ENCODE measurements at places on chromosomes 6 and 20. TPM values are rescaled to one million over a fixed set of nuclear protein-coding genes. Genes with fewer than 3 reads are reported as not detected.

ELOVL5 gene
- total RNA-seq, result 12.4 TPM

SLC17A4 gene
- not detected for total RNA-seq

RFX6 gene
- not detected for total RNA-seq

SYNDIG1 gene
- 0.33 TPM for total RNA-seq

SPTLC3 gene
- 28.7 TPM for total RNA-seq

MYCT1 gene
- total RNA-seq, result not detected

SMLR1 gene
- total RNA-seq, result not detected

- peak; percentile 45 for DNase-seq
Measured at GRCh38 chr20:21512634-21513180, 1.2 kb downstream of the NKX2-2 start.

DNA sequence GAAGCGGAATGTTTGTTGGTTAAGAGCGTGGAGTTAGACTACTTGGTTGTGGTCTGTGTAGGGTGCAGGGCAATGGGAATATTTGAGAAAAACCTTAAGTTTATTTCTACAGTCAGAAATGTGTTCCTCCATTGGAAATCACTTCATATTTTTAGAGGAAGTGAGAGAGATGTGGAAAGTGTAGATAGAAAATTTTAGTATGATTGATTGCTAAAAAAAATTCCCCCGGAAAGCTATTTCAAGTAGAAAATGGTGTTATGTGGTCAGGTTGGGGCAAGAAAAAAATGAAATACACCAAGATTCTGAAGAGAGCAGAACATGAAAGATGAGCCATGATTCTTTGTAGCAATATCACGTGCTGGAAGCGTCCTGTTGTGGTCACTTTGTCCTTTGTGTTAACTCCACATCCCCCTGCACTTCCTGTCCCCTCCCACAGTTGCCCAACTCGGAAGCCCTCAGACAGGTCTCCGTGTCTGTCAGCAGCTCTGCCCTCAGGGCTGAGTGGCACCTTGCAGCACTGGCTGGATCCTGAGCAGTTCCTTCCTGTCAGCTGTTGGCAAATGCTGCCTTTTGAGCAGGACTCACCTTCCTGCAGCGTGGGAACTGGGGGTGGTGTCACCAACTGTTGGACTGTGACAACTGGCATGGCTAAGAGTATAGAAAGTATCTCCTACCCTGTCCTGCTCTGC lies 137.5 kb upstream of the SLC24A3 start:
- no peak for DNase-seq

GRCh38 chr6:22556266-22556665 lies 13.1 kb upstream of the HDGFL1 start:
- DNase-seq, result no peak

DNA sequence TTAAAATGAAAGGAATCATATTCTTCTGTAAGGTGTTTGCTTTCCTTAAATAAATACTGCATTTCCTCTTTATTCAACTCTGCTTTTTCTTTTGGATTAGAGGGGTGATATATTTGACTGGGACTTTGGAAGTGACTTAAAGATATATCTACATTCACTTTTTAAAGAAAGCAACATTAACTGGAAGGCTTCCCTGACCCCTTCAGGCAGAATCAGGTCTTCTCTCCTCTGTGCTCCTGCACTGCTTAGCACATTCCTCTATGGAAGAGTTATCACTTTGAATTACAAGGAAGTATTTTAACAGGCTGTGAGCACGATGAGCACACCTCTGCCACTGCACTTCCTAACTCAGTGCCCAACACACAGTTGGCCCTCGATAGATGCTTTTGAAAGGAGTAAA lies 59.2 kb upstream of the POU3F2 start:
- DNase-seq, result no peak

- no peak for DNase-seq
Measured at GRCh38 chr6:71209626-71210025, 79.0 kb upstream of the OGFRL1 start.

DNA sequence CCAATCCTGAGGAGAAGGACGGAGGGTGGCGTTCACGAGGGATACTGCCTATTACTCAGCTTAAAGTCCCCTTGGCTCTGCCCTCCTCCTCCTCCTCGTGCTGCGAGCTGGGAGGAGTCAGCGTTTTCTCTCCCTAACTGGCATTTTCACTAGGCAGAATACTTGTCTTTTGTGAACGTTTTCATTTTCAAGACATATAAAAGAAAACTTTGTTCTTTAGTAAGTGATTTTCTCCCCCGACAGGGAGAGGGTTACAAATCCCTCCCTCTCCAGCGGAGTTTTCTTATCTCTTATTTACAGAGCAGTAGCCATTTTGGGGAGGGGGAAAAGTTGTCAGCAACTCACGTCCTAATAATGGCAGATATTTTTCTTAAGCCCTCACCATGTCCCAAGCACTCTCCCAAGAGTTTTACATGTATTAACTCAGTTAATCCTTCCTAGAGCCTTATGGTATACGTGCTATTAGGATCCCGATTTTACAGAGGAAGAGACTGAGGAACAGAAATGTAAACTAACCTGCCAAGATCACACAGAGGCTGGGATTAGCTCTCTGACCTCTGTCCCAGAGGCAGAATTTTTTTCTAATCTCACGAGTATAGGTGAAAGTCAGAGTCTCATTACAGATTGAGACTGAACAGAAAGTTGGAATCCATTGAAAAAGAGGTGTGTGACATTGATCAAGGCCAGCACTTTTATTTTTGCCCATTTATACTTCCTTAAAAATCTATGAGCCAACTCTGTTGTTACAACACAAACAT lies 30.0 kb upstream of the ZNF217 start:
- DNase-seq, result peak; percentile 84

GRCh38 chr6:149939356-149939648 lies 2.5 kb upstream of the ULBP2 start:
- no peak for DNase-seq

GRCh38 chr6:81625216-81625615 lies 127.3 kb downstream of the TENT5A start:
- DNase-seq, result no peak

- DNase-seq, result peak; percentile 31
Measured at GRCh38 chr6:40796260-40797221, 209.4 kb upstream of the LRFN2 start.

DNA sequence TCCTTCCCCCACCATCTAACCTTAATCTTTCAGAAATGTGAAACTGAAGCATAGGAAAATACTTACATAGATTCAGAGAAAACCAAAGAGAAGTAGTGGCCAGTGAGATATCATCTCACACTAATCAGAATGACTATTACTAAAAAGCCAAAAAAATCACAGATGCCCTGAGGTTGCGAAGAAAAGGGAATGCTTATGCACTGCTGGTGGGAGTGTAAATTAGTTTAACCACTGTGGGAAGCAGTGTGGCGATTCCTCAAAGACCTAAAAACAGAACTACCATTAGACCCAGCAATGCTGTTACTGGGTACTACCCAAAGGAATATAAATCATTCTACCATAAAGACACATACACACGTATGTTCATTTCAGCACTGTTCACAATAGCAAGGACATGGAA lies 9.2 kb upstream of the PREX1 start:
- DNase-seq, result no peak

DNA sequence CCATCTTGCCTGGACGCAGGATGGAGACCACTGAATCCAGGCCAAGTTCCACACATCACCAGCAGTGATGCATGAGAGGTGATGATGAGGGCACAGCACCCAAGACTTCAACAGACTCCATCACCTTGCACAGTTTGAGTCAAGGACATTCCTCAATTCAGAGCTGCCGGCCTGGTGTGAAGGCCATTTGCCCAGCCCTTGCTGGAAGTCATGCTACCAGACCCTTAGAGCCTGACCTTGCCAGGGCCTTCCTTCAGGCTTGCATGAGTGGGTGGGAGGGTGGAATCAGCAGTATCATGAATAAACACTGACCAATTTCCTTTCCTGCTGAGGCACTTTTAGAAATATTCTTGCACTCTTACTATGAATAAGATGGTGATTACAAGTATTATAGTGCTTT lies 130.2 kb upstream of the SSTR4 start:
- peak; percentile 16 for DNase-seq

- no peak for DNase-seq
Measured at GRCh38 chr6:42367353-42368011, 84.2 kb downstream of the TRERF1 start.

DNA sequence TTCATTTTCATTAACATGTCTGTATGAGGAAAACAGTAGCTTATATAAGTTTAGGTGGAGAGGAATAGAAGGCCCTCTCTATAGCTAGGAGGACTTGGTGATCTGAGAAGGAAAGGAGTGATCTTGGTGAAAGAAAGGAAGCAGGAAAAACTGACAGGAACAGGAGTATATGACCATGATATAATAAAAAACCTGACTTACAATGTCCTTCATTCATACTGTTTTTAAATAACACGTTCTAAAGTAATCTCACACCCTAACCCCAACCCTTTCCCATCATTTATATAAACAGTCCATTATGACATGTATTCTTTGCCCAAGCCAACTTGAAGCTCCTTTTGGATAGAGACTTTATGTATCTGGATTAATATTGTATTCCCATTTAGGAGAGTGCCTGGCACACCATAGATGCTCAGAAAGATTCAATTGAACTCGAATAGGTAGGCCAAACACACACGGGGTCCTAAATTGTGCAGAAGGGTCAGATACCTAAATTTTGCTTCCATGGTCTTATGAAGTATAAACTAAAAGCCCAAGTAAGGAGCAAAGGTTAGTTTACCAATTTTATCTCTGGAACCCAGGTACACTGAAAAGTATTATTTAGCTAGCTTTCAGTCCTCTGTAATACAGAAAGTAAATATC lies 75.9 kb downstream of the OR2B2 start:
- no peak for DNase-seq

DNA sequence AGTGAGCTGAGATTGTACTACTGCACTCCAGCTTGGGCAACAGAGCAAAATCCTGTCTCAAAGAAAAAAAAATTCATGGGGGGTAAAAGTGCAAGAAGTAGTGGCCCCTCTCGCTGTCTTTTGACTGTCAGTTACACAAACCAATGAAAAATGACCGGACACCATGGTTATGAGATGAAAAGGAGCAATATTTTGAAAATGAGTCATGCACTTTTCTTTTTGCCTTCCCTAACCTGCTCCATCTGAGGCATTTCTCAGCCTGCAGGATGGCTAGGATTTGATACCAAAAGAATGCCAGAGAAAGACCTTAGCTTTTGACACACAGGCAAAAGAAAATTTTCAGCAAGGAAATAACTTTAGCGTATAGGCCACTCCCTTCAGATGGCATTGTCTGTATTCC lies 181.7 kb upstream of the ARID1B start:
- DNase-seq, result no peak

- no peak for DNase-seq
Measured at GRCh38 chr6:51553246-51554015, 534.0 kb downstream of the PKHD1 start.

DNA sequence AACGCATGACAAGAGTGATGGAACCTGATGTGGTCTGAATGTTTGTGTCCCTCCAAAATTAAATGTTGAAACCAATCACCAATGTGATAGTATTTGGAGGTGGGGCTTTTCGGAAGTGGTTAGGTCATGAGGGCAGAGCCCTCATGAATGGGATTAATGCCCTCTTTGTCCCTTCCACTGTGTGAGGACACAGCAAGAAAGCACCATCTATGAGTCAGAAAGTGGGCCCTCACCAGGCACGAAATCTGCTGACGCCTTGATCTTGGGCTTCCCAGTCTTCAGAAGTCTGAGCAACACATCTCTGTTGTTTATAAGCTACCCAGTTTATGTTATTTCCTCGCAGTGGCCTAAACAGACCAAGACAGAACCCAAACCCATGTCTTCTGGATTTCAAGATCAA lies 244.0 kb upstream of the JAG1 start:
- no peak for DNase-seq

GRCh38 chr6:2528156-2528555 lies 222.6 kb downstream of the MYLK4 start:
- DNase-seq, result no peak

- no peak for DNase-seq
Measured at GRCh38 chr6:90241229-90241880, 55.3 kb downstream of the BACH2 start.

DNA sequence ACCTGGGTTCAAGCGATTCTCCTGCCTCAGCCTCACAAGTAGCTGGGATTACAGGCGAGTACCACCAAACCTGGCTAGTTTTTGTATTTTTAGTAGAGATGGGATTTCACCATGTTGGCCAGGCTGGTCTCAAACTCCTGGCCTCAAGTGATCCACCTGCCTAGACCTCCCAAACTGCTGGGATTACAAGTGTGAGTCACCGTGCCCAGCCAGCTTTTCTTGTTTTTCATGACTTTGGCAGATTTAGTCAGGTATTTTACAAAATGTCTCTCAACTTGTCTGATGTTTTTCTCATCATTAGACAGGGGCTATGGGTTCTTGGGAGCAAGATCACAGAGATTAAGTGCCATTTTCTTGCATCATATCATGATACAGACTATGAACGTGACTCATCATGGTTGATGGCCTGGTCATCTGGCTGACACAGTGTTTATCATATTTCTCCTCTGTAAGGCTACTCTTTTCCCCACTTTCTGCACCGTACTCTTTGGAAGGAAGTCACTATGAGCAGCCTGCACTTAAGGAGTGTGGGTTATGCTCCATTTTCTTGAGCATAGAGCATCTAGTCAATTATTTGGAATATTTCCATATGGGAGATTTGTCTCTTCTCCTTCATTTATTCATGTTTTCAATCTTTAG lies 67.8 kb downstream of the RNF182 start:
- DNase-seq, result peak; percentile 13

- DNase-seq, result no peak
Measured at GRCh38 chr20:57243480-57244220, 22.8 kb downstream of the BMP7 start.

- no peak for DNase-seq
Measured at GRCh38 chr6:167817729-167818128, 9.0 kb upstream of the AFDN start.

- DNase-seq, result no peak
Measured at GRCh38 chr6:157406661-157407060, 25.7 kb downstream of the ZDHHC14 start.

DNA sequence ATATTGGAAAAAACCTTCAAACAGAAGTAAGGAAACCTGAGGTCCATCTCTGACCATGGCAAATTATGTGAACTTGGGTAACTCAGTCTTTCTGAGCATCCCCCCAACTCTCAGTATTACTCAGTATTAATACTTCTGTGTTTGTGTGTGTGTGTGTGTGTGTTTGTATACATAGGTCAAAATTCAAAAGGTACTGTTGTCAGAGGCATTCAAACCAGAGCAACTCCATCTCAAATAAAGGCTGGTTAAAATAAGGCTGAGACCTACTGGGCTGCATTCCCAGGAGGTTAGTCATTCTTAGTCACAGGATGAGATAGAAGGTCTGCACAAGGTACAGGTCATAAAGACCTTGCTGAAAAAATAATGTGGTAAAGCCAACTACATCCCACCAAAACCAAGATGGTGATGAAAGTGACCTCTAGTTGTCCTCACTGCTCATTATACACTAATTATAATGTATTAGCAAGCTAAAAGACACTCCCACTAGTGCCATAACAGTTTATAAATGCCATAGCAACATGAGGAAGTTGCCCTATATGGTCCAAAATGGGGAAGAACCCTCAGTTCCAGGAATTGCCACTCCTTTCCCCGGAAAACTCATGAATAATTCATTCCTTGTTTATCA lies 33.3 kb upstream of the SLC22A16 start:
- peak; percentile 78 for DNase-seq

All from MG63 (cell line).